ENCODE measurements at places on chromosomes 3 and 15. TPM values are rescaled to one million over a fixed set of nuclear protein-coding genes. Genes with fewer than 3 reads are reported as not detected.

CTXN2 gene
- 0.16 TPM for total RNA-seq

DCLK3 gene
- 0.36 TPM for total RNA-seq

SLC51A gene
- not detected for total RNA-seq

CCDC39 gene
- total RNA-seq, result not detected

DALRD3 gene
- total RNA-seq, result 14.0 TPM

COX17 gene
- total RNA-seq, result 40.7 TPM

B2M gene
- total RNA-seq, result 2,799 TPM

SRGAP3 gene
- 7.7 TPM for total RNA-seq

DNAH12 gene
- 0.27 TPM for total RNA-seq

PLIN1 gene
- 49.6 TPM for total RNA-seq

GRCh38 chr3:109995377-109995776 lies 658.0 kb upstream of the DPPA4 start:
- DNase-seq, result no peak

DNA sequence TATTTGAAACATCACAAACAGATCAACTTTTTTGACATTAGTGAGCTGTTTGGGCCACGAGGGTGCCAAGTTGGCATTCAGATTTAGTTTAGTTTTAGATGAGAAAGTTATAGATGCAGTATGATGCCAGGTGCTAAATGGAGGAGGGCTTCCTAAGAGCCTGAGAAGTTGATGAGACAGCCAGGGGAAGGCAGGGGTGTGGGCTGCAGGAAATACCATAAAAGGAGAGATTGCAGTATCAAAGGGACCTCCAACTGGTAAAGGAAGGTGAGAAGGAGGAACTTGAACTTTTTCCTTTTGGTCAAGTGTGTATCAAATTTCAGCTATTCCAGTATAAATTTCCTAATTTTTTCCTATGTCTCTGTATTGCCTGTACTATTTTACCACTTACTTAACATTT lies 2.0 kb upstream of the TNIK start:
- DNase-seq, result no peak

DNA sequence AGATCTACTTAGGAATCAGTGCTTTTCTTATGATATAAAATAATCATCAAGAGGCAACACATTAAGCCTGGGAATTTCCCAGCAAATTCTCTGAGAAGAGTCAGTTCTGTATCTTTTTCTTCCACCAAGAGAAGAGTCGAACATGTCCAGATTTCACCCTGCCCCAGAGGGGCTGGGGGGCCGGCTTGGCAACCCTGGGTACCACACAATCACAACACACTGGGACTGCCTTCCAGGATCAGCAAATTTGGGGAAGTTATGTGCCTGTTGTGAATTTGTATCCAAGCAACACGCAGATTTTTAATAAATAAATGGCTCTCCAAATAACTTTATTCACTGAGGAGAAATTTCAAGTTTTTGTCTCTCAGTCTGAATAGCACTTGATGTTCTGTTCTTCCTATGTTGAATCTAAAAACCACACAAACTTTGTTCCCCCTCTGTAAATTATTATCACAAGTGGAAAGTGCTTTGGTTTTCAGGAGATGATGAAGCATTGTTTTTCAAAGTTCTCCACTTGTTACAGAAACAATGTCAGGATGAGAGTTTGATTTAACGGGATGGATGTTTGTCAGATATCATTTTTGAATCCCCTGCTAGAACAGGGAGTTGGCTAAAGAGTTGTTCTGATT lies 357.2 kb downstream of the ZNF385D start:
- DNase-seq, result no peak

GRCh38 chr3:51434746-51435327 lies 43.8 kb downstream of the RBM15B start:
- DNase-seq, result no peak

DNA sequence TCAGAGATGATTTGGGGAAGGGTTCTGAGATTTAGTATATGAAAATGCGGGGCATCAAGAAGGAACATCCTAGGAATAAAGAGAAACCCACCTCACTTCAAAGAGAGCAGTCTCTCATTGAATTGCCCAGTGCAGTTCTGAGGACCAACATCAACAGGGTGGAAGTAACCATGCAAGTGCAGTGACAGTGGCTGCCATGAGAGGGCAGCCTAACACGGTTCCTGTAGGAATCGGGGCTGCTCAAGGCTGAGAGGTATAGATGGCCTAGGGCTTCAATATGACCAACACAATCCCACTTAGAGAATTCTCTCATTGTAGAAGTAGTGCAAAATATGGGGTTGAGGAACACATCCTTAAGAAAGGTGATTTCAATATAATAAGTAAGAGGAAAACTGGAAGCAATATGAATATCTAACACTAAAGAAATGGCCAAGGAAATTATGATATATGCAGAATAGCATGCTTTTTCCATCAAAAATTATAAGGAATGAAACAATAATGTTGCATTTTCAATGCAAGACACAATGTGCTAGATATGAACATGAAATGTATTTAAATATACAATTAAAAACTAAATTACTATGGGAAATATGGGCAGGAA lies 51.1 kb upstream of the ARRDC4 start:
- DNase-seq, result peak; percentile 79

DNA sequence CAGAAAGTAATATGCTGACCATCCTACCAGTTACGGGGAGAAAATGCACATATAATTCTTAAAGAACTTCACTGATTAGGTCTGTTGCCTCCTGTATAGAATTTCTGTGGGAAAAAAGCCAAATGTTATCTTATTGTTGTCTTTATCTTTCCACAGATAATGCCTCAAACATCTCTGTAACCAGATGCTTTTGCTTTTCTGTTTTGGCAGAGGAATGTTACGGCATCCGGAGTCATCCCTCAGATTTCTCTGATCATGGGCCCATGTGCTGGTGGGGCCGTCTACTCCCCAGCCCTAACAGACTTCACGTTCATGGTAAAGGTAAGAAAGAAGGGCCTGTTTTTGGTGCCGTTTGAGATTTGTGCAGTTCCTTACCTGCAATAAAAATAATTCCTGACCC lies 33.5 kb downstream of the PCCB start:
- no peak for DNase-seq

DNA sequence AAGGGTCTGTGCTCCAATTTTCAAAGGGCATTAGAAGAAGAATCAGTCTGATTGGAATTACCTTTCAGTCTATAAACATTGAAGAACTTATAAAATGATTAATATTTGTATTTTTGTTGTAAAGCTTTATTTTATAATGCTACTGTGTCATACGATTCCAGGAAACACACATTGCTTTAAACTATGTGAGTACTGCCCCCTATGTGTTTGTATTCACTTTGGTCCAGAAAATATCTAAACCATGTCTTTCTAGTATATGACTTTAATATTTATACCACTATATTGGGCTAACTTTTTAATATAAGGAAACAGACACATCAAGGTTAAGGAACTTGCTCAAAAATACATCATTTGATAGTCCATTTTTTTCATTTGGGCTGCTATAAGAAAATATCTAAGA lies 3.2 kb upstream of the RIOX2 start:
- no peak for DNase-seq

DNA sequence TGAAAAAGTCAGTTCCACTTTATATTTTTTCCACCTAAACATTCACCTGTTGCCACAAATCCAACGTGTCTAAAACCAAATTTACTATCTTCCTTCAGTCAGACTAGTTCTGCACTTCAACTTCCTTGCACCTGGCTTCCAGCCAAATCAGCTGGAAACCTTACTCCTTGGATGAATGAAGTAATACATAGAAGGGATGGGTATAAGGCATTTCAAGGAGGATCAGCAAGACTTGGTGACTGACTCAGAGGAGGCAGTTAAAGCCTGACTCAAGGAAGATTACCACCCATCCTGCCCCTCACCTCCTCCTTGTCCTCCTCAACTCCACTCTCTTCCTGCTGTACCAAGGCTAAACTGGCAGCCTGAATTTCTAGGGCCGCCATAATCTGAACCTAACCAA lies 37.1 kb downstream of the QTRT2 start:
- peak; percentile 63 for DNase-seq

DNA sequence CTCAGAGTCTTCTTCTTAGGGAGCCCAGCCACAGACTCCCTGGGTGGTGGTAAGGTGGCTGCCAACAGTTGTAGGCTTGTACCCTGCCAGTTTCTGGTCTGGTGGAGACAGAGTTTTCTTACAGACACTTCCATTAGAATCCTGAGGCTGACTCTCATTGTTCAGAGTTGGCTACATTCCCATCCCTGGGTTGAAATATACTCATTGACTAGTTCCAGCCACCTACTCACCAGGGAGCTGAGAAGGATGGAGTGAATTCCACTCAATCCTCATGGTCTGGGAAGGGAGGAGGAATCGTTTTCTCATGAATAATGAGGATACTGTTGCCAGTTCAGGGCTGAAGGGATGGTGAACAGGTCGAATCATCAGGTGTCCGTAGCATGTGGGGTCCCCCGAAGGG lies 226.5 kb upstream of the PROK2 start:
- no peak for DNase-seq

DNA sequence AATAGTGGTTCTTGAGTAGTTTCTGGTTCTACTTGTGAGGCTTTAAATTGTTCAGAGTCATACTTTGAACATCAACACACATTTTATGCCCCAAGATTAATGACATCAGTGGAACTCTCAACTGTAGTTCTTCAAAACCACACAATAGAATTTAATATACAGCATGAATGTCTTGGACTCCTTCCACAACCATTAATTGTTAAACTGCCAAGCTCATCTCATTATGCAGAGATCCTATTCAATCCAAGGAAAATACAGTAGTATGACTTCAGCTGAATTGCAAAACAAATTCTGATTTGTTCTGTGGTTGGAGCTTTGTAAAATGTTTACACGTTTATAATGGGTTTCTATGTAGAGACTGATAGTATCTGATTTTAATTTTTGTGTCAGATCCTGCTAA lies 199.2 kb upstream of the SLC2A2 start:
- DNase-seq, result no peak

- no peak for DNase-seq
Observed at GRCh38 chr3:89101251-89101650, 6.2 kb upstream of the EPHA3 start.

- DNase-seq, result no peak
Observed at GRCh38 chr3:29668728-29669127, 387.9 kb downstream of the RBMS3 start.

DNA sequence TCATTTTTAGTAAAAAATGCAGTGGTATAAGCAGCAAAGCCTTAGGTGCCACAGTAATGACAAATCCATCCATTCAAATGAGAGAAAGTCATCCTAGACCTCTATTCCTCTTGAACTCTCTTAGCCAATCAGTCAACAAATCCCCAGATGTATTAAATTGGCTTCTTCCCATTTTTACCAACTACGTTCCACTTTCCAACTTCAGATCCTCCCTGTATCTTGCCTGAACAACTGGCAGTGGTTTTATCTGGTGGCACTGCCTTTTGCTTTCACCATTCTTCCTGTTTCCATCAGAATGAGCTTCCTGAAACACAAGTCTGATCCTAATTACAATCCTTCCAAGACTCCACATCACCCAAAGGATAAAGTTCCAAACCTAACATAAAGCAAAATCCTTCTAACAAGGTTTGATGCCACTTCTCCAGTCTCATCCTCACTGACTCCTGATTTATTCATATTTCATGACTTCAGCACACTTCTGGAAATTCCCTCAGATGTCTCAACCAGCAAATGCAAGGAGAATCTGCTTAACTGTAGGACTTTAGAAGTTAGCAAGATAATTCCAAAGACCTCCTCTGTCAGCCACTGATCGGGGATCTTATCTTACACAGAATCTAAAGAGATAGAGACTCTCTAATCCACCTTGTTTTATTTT lies 69.8 kb upstream of the SLC4A7 start:
- DNase-seq, result no peak

GRCh38 chr3:187252311-187252710 lies 39.2 kb downstream of the MASP1 start:
- DNase-seq, result no peak

DNA sequence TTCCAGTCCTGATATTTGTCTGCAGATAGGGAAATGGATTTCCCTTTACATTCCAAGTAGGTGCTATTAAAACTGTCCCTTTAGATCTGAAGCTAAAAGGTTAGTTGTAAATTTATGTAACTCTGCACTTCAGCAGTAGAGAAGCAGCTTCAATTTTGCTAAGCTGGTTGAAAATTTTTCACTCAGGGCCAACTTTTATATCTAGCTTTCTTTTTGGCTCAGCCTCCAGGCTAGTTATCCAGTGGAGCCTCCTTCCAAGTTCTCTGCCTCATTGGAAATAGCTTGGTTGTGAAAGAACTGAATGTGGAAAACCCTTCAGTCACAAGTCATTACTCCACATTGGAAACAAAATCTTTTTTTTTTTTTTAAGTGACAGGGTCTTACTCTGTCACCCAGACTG lies 8.2 kb upstream of the ZNF660 start:
- no peak for DNase-seq

DNA sequence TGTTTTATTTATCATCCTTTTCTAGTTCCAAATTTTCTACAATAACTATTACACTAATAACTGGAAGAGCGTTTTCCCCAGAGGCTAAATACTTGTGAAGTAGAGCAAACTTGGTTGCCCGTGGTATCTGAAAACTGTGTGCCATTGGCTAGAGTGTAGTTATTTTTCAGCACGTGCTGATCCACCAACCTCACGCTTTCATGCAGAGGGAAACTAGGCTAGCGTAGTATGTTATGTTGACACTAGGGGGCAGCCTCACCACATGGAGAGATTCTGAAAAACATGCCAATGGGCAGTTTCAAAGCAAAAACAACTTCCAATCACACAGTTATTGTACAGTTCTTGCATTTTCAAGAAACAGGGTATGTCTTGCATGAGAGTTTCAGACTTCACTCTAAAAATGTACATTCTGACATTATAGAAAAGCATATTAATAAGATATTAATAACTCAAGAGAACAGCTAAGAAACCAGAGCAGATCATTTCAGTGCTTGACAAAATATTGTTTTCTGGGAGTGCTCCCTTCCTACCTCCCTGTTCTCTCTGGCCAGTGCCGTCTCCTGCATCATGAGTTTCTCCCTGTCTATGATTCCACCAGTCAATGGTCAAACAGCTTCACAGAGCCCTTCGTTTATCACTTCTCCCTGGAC lies 39.7 kb downstream of the SPATA12 start:
- peak; percentile 85 for DNase-seq

DNA sequence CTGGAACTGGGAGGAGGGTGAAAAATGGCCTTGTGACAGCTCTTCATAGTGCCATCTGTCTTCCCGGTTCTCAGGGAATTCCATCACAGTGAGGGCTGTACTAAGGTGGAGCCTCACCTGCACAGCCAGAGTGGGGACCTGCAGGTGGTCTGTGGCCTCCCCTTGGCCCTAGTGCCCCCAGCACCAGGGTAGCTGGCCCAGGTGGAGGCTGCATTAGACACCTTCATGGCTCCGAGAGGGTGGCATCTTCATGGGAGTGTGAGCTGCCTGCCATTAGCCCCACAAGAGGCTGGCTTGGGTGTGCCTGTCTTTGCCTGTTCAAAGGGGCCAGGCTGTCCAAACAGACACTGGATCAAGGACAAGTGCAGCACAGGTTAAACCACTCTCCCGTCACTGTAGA lies 95.5 kb upstream of the PRR23E start:
- DNase-seq, result no peak

- DNase-seq, result no peak
Observed at GRCh38 chr3:71641674-71642073, 58.1 kb upstream of the FOXP1 start.

DNA sequence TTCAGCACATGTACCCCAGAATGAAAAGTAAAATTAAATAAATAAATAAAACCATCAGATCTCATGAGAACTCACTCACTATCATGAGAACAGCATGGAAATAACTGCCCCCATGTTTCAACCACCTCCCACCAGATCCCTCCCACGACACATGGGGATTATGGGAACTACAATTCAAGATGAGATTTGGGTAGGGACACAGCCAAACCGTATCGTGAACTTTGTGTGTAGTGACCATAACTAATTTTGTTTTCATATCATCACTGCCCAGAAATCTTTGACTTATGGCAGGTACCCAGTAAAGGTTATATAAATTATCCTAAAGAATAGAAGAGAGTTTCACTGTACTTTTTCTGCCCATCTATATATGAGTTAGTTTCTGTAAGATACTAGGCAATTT lies 766.5 kb downstream of the ROBO1 start:
- DNase-seq, result no peak

Data from sigmoid colon (tissue), 7 donors.